ENCODE measurements at places on chromosomes 5 and 9.

- DNase-seq: no peak
Measured at GRCh38 chr5:169503886-169504285, 79.7 kb upstream of the SPDL1 start.

DNA sequence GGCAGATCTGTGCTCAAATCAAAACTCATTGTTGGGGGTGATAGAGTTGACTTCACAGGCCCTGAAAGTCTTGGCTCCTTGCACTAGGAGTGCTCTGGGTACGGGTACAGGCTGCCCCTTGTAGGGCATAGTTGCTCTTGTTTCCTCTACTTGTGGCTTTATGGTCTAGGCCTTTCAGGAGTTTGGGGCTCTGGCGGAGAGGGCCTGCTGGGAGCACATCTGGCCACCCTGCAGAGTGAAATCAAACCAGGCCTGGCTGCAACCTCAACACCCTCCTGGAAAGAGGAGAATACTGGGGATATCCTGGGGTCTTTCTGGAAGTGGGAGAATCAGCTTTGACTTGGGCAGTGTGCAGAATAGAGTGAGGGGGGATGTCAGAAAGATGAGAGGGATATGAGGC is 1.5 kb downstream of the TGFBI start:
- DNase-seq: no peak

- no peak for DNase-seq
Measured at GRCh38 chr9:109770101-109770500, 9.9 kb upstream of the PALM2AKAP2 start.

DNA sequence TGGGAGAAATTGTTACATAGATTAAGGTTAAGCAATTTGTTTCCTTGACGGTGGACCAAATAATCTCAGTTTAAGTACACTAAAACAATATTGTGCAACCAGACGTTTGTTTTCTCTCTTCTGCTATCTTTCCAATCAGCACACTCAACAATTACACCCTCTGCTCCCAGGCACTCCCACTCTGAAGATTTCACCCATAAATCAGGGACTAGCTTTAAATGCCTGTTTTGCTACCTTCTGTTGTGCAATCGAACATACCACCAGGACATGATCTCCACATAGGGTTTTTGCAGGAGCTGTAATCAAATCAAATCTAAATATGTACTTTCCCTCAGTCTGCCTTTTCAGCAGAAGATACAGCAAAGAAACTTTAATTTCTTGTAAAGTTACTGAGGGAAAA is 405.8 kb upstream of the TLE4 start:
- no peak for DNase-seq

DNA sequence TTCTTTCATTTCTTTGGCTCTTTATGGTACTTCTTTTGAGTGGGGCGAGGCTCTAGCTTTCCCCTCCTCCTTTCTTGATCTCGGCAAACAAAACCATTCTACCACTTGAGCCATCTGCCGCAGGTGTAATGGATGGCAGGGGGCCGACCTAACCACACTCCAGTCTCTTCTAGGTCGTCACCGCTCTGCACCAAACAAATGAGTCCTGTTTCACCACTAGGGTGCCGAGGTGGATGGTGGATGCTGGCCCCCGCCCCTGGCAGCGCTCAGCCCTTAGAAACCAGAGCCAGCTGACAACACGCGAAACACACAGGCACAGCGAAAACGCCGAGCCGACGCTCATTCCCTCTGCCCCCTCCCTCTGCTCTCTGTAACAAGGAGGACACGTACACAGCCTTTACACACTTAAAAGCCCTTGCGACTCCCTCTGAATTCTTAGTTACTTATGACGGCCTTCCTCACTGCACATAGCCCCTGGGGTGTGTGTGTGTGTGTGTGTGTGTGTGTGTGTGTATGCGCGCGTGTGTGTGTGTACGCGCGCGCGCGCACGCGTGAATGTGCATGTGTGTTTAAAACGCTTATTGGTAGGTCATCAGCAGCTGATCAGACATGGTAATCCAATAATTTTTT is 199.4 kb downstream of the MEF2C start:
- DNase-seq: no peak

- DNase-seq: no peak
Measured at GRCh38 chr9:137085920-137086530, 760 bp upstream of the MAN1B1 start.

- no peak for DNase-seq
Measured at GRCh38 chr9:87507576-87507975, 9.9 kb downstream of the DAPK1 start.

- no peak for DNase-seq
Measured at GRCh38 chr9:133268335-133269056, 6.5 kb downstream of the ABO start.

DNA sequence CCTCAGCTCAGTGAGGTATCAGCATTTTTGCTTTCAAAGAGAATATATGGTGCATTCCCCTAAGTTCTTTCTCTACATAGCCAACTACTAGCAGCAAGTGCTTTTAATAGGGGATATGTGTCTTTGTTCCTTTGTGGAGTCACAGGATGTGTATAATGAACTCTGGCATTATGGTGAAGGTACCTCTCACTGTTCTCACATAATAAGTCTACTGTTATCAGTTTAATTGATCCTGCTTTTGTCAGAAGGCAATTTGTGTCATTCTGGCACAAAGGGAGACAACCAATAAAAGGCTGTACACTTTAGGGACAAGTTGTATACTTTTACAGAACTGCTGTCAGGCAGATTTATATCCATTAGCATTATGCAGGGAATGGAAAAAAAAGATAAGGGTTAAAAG is 531.4 kb upstream of the RIOK2 start:
- DNase-seq: no peak

DNA sequence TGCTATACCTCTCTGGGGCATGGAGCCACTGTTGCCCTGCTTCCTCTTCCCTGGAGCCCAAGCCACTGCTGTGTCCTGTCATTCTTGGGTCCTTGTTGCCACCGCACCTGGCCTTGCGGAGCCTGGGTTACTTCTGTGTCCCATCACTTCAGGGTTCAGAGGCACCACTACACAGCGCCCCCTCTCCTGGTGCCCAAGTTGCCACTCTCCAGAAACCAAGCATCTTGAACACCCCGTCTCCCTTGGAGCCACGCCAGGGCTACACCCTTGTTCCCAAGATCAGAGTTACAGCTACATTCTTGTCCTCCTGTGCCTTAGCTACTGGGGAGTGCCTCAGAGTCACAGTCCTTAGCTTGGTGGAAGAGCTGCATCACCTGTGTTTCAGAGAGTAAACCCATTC is 147.2 kb upstream of the CD180 start:
- DNase-seq: no peak

- no peak for DNase-seq
Measured at GRCh38 chr9:134066913-134067851, 644 bp downstream of the BRD3 start.

DNA sequence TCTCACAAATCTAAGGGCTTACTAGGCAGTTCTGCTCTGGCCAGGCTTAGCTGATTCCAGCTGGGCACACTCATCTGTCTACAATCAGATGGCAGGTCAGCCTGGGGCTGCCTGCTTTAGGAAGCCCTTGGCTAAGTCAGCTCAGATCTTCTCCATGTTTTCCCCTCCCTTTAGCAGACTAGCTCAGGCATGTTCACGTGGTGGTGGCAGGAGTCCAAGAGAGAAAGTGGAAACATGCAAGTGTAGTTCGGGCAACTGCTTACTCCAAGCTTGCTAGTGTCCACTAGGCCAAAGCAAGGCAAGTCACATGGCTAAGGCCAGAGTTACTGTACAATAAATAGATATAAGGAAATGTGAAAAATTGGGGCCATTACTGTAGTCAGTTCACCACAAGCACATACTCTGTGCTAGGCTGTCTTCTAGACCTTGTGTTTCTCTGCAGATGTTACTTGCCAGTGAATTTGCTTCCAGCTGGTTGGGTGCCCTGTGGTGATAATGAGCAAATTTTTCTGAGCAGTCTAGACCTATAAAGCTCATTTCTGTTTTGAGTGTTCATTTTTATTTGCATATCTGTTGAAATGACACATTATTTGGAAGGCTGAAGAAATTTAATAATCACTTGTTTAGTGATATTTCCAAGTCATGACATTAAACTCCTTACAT is 38.3 kb downstream of the RECK start:
- no peak for DNase-seq

- DNase-seq: no peak
Measured at GRCh38 chr5:177498013-177498787, 796 bp upstream of the PDLIM7 start.

DNA sequence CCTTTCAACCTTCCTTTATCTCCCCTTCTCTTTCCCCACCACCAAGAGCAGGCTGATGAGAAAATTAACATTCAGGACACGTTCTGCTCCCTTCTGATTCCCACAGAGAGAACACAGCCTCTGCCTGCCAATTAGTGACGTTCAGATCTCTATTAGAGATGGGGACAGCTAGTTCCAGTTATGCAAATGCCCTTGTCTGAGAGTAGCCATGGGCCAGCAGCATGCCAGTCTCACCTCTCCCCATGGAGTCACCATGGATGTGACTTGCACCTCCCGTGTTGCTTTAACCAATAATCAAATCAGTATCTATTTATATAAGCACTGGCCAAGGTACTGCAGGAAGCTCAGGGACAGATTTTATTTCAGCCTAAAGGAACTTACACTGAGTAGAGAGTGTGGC is 61.3 kb downstream of the KCNIP1 start:
- no peak for DNase-seq

DNA sequence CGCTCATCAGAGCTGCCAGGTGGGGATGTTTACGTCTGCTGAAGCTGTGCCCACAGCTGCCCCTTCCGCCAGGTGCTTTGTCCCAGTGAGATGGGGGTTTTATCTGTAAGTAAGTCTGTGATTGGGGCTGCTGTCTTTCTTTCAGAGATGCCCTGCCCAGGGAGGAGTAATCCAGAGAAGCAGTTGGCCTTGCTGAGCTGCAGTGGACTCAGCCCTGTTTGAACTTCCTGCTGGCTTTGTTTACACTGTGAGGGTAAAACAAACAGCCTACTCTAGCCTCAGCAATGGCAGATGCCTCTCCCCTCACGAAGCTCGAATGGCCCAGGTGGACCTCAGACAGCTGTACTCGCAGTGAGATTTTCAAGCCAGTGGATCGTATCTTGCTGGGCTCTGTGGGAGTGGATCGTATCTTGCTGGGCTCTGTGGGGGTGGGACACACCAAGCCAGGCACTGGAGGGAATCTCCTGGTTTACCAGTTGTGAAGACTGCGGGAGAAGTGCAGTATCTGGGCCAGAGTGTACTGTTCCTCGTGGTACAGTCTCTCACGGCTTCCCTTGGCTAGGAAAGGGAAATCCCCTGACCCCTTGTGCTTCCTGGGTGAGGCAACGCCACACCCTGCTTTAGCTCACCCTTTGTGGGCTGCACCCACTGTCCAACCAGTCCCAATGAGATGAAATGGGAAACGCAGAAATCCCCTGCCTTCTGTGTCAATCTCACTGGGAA is 530.1 kb upstream of the DMAC1 start:
- DNase-seq: no peak

DNA sequence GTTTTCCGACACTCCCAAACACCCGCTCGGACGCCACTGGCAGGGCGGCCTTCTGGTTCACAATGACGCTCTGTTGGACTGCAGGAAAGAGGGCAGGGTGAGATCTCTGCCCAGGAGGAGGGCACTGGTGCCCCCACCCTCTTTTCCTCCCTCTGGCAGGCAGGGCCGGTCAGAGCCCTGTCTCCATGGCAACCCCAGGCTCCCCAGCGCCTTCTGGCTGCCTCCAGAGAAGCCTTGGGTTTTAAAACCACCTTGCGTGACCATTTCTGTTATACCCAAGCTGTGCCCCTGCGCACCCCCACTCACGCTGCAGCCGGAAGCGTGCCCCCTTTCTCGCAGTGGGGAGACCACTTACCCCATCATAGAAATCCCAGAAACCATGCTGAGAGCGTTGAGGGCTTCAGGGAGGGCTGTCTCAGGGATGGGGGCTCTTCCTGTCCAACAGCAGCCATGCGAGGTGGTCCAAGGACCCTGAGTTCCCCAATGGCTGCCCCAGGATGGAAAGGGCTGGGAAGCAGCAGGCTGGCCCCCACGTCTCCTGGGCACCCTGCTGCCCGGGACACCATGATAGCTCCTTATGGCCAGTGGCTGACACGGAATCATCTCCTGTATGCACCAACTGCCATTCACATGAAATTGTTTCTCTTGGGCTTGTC is 7.3 kb downstream of the C9orf50 start:
- DNase-seq: no peak

GRCh38 chr5:98050583-98050982 is 722.9 kb upstream of the RGMB start:
- DNase-seq: no peak

DNA sequence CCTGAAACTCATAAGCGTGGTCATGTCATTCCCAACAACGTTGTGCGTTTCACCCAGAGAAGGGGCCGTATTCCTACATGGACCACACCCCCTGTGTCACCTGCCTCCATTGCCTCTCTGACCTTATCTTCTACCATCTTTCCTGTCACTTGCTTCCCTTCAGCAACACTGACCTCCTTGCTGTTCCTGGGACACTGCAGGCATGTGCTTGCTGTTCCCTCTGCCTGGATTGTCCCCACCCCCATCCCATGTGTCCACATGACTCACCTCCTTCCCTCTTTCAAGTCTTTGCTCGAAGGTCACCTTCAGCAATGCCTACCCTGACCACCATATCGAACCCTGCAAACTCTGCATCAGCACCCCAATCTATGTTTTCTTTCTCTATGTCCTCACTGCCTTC is 133.2 kb upstream of the ZNF618 start:
- DNase-seq: no peak

DNA sequence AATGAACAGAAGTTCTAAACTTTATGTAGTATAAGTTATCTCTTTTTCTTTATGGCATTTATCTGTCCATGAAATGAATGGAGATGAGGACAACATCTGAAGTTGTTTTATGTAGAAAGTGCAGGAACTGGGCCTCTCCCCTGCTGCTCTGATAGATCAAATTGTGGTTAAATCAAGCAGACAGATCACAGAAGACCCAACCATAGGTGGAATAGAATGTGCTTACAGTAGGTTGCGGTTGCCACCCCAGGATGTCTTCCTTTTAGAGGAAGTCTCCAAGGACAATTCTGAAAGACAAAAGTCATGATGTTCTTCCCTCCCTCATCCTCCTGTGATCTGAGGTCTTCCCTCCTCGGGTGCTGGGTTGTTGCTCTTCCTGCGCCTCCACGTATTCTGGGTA is 12.9 kb downstream of the RASGRF2 start:
- no peak for DNase-seq

GRCh38 chr9:8287501-8287900 is 487.9 kb upstream of the DMAC1 start:
- DNase-seq: no peak

DNA sequence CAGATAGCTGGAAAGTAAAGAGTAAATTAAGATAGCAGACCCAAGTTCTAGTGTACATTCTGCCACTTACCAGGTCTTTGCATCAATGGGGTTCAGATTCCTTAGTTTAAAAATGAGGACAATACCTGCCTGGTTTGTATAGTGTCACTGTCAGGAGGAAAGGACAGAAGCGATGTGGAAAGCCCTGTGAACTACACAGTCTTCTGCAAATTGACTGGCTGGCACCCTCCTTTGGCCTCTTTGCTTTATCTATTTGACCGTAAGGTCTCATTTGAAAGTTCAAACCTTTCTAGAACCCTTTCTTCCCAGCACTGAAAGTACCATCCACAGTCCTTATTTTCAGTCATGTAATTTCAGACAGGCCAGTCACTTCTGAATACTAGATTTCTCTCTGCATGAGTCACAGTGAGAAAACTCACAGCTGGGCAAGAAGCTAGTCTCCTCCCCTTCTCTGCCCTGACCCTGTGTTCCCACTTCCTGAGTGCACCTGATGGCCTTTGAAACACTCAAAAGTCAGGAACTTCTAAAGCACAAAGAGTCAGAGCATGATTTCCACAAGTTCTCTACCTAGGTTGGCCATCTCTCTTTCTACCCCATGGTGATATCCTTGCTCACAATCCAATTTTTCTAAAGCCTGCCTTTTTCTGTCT is 91.3 kb upstream of the RASEF start:
- no peak for DNase-seq

- no peak for DNase-seq
Measured at GRCh38 chr5:157816682-157817386, 42.1 kb downstream of the CLINT1 start.

Data from stimulated activated CD4-positive, alpha-beta T cell treated with anti-CD3 and anti-CD28 coated beads, Interleukin-1b, Interleukin-23, amount 100 ng/mL, for 1 hour (primary cell).